ENCODE measurements at places on chromosomes 16 and 17.
A peak's percentile ranks its signal among the peaks of the same experiment; 100 is the strongest.

GRCh38 chr17:63439687-63440086 is 6.4 kb downstream of the CYB561 start:
- peak; percentile 73 for DNase-seq

GRCh38 chr17:37391146-37391545 is 15.4 kb downstream of the C17orf78 start:
- no peak for DNase-seq

- DNase-seq = no peak
Observed at GRCh38 chr16:66008136-66008535, 358.4 kb upstream of the CDH5 start.

DNA sequence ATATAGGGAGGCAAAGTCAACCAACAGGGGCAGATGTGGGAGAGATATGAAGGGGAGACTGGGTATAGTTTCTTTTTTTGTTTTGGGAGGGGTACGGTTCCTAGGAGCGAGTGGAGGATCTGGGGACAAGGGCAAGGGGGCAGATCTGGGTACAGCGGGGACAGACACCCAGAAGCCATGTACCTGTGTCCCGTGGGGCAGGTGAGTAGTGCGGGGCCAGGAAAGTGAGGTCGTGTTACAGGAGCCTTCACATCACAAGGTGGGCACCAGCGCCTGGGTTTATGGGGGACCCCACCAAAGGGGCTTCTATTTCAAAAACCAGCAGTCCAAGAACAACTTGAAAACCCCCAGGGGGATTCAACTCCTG is 11.5 kb downstream of the LITAF start:
- no peak for DNase-seq

DNA sequence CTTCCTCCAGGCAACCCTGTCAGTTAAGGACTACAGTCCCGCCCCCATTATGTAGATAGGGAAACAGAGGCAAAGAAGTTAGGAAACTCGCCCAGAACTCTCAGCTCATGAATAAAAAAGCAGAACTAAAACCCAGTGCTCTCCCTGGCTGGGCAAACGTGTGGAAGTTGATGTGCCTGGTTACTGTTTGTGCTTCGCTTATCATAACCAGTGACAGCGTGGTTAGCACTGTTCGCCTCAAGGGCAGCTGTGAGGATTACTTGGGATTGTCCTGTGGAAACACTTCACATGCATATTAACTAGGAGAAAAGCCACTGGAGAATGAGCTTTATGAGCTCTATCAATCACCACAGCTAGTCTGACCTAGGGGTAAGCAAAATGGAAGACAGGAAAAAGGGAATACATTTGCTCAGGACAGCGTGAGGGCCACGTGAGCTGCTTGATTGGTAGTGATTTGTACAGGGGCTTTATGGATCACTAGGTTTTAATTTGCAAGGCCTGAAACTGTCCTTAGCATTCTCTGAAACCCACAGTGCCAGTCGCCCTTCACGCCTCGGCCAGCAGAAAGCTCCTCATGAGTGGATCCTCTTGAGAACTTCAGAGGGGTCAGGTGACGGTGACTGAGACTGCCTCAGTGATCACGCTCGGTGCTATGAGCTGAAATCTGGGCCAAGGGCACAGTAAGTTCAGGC is 19.9 kb downstream of the CYB5D2 start:
- no peak for DNase-seq

DNA sequence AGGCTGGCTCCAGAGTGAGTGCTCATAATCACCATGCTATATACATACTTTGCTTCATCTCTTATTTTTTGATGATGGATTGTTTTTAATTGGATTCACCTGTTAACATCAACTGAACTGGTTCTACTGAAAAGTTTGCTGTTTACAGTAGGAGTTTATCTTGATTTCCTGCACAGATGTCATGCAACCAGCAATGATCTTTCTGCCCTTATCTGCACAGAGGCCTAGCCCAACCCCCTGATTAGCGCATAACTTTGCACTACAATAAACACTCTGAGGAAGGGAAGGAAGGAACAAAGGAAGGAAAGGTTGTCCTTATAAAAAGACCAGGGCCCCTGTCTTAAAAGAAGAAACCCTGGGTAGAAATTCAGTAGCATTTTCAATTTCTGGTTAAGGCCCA is 152.9 kb downstream of the RGS9 start:
- DNase-seq = no peak

DNA sequence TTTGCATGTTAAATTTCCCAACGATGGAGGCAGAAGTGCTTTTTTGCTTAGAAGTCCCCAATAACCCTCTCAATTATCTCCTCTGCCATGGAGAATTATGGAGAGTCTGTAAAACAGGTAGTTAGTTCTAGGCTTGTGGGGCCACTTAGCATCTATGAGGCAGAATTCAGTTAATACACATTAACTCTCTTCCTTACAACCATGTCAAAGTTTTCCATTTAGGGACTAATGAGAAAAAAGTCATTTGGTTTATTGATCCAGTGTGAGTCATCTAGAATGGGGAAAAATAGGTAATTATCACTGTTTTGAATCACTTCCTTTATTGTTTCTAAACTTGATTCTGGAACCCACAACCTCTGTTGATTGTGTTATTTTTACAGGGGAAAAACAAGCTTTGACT is 229.1 kb upstream of the COX10 start:
- DNase-seq = no peak

DNA sequence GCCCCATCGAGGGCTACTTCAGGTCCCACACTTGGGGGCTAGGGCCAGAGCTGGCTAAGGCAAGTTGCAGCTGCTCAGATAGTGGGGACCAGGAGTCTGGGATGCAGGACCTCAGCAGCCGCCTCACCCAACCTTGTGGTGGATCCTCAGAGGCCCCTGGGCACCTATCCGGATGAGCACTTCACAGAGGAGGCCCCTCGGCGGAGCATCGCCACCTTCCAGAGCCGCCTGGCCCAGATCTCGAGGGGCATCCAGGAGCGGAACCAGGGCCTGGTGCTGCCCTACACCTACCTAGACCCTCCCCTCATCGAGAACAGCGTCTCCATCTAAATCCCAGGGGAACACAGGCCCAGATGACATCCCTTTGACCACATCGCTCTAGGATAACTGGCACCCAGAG is 9.4 kb downstream of the ALOX15B start:
- DNase-seq = no peak

DNA sequence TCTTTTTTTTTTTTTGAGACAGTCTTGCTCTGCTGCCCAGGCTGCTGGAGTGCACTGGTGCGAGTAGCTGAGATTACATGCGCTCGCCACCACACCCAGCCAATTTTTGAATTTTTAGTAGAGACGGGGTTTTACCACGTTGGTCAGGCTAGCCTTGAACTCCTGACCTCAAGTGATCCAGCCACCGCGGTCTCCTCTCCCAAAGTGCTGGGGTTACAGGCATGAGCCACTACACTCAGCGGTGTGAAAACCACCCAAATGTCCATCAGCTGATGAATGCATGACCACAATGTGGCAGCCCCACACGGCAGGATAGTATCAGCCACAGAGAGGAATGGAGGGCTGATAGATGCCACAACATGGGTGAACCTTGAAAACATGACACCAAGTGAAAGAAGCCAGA is 2.1 kb downstream of the P2RX5 start:
- DNase-seq = peak; percentile 51

GRCh38 chr16:86320237-86320595 is 190.1 kb upstream of the FOXF1 start:
- no peak for DNase-seq

DNA sequence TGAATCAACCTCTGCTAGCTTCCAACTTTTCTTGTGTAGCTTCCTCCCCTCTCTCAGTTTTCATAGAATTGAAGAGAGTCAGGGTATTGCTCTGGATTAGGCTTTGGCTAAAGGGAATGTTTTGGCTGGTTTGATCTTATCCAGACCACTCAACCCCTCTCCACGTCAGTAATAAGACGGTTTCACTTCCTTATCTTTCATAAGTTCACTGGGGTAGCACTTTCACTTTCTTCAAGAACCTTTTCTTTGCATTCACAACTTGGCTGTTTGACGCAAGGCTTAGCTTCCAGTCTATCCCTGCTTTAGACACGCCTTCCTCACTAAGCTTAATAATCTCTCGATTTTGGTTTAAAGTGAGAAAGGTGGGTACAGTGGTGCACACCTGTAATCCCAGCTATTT is 29.7 kb upstream of the OR1A2 start:
- DNase-seq = peak; percentile 13

DNA sequence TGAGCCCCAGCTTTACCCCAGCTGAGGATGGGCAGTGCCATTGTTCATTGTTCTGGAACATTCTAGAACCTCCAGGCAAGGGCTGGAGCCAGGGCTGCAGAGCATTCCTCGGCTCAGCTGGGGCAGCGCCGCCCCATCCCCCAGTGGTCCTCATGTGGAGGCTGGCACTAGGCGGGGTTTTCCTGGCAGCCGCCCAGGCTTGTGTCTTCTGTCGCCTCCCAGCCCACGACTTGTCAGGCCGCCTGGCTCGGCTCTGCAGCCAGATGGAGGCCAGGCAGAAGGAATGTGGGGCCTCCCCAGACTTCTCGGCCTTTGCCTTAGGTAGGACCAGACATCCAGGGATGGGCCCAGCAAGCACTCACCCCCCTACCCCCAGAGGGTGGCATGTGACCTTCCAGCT is at the start of gene TMEM95:
Gene TMEM95, plus strand, starts transcription at position 104 of the 400 bp plus-strand sequence. Its CDS starts 49 bp downstream, at position 153.
- no peak for DNase-seq

DNA sequence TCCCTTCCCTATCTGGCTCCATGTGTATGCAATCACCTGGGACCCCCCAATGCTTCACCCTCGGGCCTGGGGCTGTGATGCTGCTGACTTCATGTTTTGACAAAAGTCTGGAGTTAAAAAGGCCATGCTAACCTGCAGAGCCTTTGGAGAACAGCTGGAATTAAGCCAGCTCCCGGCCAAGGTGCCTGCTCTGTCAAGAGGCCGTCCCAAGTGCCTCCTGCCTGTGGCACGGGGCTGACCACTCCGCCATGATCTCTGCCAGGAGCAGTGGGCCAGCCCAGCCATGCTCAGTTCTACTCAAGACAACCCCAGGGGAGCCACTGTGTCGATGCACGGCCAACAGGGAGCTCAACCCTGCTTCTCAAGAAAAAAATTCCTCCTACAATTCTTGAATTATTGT is 93.6 kb downstream of the CCDC182 start:
- no peak for DNase-seq

- DNase-seq = no peak
Observed at GRCh38 chr17:68892658-68893057, 62.5 kb downstream of the ABCA8 start.

DNA sequence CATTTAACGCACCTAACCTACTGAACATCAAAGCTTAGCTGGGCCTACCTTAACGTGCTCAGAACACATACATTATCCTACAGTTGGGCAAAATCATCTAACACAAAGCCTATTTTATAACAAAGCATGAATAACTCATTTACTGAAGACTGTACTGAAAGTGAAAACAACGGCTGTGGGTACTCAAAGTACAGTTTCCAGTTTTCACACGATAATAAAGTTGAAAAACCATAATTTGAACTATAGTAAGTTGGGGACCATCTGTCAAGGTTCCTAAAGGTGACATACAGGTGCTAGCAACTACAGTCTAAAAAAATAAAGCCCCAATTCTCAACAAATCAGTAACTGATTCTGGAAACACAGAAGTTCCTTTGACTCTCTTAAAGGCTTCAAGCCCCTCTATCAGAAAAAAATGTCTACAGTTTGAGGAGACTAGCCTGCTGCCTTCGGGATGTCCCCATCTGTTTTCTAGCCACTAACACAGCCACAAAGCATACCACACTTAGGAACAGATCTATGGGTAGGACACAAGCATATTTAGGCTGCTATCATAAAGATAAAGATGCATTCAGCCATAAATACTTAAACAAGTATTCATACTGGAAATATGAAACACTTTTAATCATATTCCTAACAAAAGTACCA is 71.3 kb downstream of the KANSL1 start:
- DNase-seq = no peak

- DNase-seq = no peak
Observed at GRCh38 chr17:78170692-78171590, 2.6 kb downstream of the SYNGR2 start.

GRCh38 chr16:4218202-4218601 is 23.7 kb downstream of the SRL start:
- no peak for DNase-seq

All from CD4-positive, alpha-beta T cell treated with Interferon alpha-2 for 1 hour (primary cell).